Osteoblast (primary cell): ENCODE measurements at places on chromosomes 1 and 21.

GRCh38 chr1:211731456-211732292, 56.3 kb upstream of the NEK2 start:
- DNase-seq = peak; percentile 61

DNA sequence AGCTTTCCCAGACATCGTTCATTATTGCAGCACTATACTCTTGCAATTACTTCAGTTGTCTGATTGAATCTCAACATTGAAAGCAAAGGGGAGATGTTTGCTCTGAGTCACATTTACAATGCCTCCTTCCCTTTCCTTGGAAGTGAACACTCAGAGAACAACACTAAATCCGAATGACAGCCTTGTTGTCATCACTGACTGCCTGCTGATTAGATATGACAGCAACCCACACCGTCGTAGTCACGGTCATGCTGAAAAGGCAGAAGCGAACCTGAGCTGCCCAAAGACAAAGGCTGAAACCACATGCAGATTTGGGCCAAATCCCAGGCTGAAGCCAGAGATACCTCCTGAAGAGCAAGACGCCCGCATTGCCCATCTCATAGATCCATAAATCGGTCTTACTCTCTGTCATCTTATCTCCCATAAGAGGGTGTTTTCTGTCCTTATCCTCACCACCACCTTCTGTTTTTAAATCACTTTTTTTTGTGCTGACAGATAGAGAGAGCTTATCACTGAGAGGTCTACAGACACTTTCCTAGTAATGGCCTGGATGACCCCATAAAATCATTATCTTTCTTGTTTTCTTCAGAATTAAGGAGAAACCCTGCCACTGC, 47.5 kb downstream of the TMCO4 start:
- DNase-seq = peak; percentile 74

- no peak for DNase-seq
Observed at GRCh38 chr1:107196973-107197562, 56.2 kb downstream of the NTNG1 start.

- no peak for DNase-seq
Observed at GRCh38 chr1:101960142-101960541, 36.6 kb downstream of the OLFM3 start.

- no peak for DNase-seq
Observed at GRCh38 chr1:73463873-73464272, 734.1 kb downstream of the LRRIQ3 start.

GRCh38 chr21:34276711-34277425, 86.9 kb upstream of the KCNE2 start:
- no peak for DNase-seq

GRCh38 chr1:30358500-30358899, 364.9 kb downstream of the MATN1 start:
- no peak for DNase-seq

DNA sequence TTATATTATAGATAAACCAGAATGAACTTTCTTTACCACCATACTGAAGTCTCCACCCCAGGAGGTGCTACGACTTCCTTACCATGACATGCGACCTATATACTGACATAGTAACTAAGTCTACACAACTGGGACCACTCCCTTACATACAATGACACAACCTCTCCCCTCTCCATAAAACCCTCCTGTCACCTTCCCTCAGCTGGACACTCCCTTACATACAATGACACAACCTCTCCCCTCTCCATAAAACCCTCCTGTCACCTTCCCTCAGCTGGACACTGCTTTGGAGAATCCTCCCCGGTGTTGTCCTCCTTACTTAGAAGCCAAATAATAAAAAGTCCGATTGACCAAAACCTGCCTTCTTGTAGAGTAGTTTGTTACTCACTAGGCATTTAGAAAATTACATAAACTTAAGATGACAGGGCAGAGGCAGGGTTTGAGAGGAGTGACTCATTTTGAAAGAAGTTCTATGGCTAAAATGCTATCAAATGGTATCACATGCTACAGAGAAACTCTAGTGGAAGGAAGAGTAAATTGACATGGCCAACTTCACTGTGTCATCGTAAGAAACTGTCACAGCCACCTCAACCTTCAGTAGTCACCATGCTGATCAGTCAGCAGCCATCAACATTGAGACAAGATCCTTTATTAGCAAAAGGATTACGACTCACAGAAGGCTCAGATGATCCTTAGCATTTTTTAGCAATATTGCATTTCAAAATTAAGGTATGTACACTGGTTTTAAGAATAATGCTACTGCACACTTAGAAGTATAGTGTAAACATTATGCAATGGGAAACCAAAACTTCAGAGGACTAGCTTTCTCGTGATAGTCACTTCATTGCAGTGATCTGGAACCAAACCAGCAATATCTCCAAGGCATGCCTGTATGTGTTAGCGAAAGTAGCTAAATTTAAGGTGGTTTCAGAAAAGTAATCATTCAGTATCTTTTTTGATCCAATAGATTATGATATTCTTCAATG, 56.4 kb downstream of the AHCTF1 start:
- DNase-seq = no peak

DNA sequence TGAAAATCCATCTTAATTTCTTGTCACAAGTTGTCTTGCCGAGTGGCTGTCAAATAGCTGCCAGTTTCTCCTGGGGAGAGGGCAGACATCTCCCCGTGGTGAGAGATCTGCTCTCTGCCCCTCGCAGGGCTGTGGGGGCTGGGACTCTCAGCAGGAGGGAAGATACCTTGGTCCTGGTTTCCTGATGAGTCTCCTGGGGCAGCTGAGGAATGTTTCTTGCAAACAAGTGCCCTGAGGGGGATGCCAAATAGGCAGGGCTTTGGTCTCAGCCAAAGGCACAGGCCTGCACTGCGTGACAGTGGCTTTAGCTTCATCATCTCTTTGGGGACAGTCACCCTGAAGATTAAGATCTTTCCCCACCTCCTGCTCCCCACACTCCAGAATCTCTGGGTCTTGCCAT, 40.9 kb downstream of the SYT6 start:
- DNase-seq = no peak

- peak; percentile 54 for DNase-seq
Observed at GRCh38 chr1:203142684-203143408, 15.3 kb downstream of the ADORA1 start.

DNA sequence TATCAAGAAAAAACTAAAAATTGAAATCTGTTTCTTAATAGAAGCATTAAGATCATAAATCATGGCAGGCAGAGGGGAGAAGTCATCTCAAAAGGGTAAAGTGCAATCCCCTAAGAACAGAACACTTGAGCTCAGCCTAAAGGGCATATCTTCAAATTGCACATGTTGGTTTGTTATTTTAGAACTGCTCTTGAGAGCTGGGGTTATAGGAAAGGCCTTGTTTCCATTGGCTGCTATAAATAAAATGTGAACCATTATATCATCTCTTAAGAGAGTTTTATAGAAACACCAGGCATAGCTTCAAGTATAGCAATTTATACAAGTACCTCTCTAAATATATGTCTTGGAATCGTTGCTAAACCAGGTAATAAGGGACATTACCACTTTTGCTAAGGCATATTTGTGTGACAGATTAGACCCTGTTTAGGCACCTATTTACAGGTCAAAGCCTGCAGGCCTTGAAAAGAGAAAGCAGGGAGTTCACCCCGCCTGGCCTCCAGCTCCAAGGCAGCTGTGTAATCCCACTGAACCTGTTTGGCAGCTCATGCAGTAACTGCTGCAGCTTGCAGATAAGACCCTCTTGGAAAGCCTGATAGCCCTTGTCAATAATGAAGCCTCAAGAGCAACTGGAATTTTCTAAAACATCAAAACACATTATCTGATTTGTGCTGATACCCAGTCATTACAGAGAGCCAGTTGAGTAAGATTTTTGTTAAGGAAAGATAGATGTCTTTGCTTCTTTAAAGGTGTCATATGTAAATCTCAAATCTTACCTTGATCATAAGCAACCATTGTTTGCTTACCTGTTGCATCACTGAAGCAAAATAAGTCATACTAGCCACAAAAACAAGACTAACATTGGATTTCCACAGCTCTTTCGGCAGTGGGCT, 24.2 kb upstream of the SYDE2 start:
- DNase-seq = no peak

DNA sequence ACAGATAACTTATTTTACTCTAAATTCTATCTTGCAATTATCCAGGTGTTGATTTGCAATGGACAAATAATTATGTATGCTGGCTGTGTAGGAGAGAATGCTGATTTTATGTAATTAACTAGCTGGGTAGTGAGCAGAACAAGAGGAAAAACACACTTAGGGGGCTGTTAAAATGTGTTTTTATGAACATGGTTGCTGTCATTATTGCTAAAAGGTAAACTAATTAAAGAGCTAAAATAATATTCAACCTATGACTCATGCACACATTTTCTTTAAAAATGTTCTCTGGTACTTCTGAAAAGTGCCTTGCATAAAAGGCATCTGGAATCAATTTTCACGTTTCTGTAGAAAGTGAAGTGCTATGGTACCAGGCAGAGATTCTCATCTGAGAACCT, 192.8 kb upstream of the C8B start:
- DNase-seq = no peak

- no peak for DNase-seq
Observed at GRCh38 chr1:52203935-52204625, 62.2 kb downstream of the ZFYVE9 start.

- no peak for DNase-seq
Observed at GRCh38 chr1:219020386-219020785, 153.3 kb upstream of the LYPLAL1 start.

DNA sequence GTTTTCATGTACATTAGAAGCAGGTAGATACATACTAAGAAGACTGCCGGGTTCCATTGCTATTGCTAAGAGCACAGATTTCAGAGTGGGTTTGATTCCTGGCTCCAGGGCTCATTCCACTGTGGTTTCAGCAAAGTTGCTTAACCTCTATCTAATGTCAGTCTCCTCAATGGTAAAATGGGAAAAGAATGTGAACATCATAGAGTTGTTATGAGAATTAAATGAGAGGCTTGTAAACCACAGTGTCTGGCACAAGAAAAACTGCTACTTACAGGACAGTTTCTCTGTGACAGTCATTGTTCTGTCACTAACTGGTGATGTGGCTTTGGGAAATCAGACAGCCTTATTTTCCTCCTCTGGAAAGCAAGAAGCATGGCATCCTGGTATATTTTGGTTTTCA, 10.7 kb upstream of the PLXNA2 start:
- DNase-seq = peak; percentile 88

- DNase-seq = peak; percentile 90
Observed at GRCh38 chr1:2135441-2135841, 59.1 kb downstream of the FAAP20 start.

- no peak for DNase-seq
Observed at GRCh38 chr1:28190337-28190979, 14.0 kb upstream of the PTAFR start.

- peak; percentile 92 for DNase-seq
Observed at GRCh38 chr1:21534674-21535378, 25.6 kb downstream of the ALPL start.

DNA sequence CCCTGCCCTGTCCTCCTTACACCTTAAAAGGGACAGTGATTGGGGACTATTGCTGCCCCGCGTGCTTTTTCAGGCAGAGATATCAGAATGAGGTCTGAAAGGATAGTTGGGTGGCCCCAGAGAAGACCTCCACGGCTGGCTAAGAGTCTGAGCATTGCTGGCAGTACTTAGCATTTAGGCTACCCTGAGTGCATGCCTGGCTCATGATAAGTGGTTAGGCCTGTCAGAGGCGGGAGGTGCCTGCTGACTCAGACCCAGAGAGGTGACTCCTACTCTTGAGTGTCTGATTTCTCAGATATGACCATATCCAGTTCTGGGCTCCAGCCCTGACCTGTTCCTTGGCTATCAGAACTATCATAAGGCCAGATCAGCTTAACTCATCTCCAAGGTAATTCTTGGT, 213.7 kb downstream of the PBX1 start:
- peak; percentile 77 for DNase-seq

GRCh38 chr1:47325528-47325927, 8.1 kb upstream of the CMPK1 start:
- no peak for DNase-seq

DNA sequence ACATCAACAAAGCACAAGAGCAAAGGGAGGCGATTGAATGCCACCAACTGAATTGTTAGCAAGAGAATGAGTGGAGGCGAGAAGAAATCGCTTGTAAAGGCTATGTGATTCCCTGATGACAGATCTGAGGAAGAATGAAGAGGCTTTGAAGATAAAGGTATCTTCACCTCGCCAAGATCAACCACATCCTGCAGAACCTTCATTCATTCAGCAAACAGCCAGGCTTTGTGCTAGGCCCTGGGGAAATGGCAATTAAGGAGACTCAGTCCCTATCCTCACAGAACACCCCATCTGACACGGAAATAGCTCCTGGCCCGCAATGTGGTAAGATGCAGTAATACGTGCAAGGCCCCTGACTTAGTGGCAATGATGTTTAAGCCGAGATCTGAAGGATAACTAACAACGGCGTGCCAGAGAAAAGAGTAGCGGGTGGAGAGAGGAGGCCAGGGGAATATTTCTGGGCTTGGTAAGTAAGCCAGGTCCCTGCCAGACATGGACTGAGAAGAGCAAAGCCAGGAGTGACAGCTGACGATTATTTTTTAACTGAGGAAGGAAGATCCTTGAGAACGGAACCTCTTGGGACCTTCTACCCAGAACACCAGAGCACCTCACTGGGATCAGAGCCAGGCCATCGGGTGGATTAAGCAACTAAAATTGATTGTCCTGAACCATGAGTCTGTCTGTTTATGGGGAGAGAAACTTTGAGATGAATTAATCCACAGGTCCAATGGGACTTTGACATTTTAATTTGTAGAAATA, 4.6 kb upstream of the VSIG8 start:
- no peak for DNase-seq
